ENCODE measurements at places on chromosomes 7 and 10. TPM values are rescaled to one million over a fixed set of nuclear protein-coding genes. Genes with fewer than 3 reads are reported as not detected.

LRIT1 gene
- total RNA-seq = not detected

HELLS gene
- 28.0 TPM for total RNA-seq

SAMD9L gene
- total RNA-seq = 0.55 TPM

SEMA3D gene
- 0.07 TPM for total RNA-seq

DRGX gene
- not detected for total RNA-seq

CASP7 gene
- total RNA-seq = 26.9 TPM

AKR1C8 gene
- total RNA-seq = not detected

PRSS37 gene
- not detected for total RNA-seq

MLXIPL gene
- total RNA-seq = 1.1 TPM

FAM241B gene
- 17.1 TPM for total RNA-seq

COX15 gene
- total RNA-seq = 28.5 TPM

PDE1C gene
- 2.5 TPM for total RNA-seq

NPFFR1 gene
- under 0.01 TPM for total RNA-seq

HABP2 gene
- 0.09 TPM for total RNA-seq

TMEM209 gene
- 13.0 TPM for total RNA-seq

LHFPL3 gene
- not detected for total RNA-seq

STAG3 gene
- 0.18 TPM for total RNA-seq

ST7 gene
- total RNA-seq = 21.6 TPM

ZSWIM8 gene
- 42.7 TPM for total RNA-seq

STEAP2 gene
- 3.9 TPM for total RNA-seq

JAKMIP3 gene
- 1.1 TPM for total RNA-seq

CUZD1 gene
- total RNA-seq = 1.3 TPM

REPIN1 gene
- 81.1 TPM for total RNA-seq

TAS2R40 gene
- not detected for total RNA-seq

LDB3 gene
- total RNA-seq = 0.16 TPM

BHLHA15 gene
- 0.61 TPM for total RNA-seq

CALML5 gene
- total RNA-seq = not detected

DYDC2 gene
- 0.09 TPM for total RNA-seq

TMEM273 gene
- not detected for total RNA-seq

IMPDH1 gene
- 150 TPM for total RNA-seq

TLX1 gene
- not detected for total RNA-seq

PRLHR gene
- not detected for total RNA-seq

NEBL gene
- 13.0 TPM for total RNA-seq

TRIM73 gene
- 1.4 TPM for total RNA-seq

Data from A549 treated with AZD2906 at 1 μM for 4 hours (cell line).